H9 (cell line): ENCODE measurements at places on chromosomes 3 and 15. TPM values are rescaled to one million over a fixed set of nuclear protein-coding genes. Genes with fewer than 3 reads are reported as not detected.

KCNMB3 gene
- 1.6 and 1.9 TPM in 2 replicates for total RNA-seq

CCR9 gene
- not detected in 2 replicates for total RNA-seq

CHDH gene
- total RNA-seq: 8.2 and 11.0 TPM in 2 replicates

SERPINI2 gene
- 0.22 TPM in 1 of 2 replicates, not detected in the other for total RNA-seq

EIF4E3 gene
- 12.9 and 13.1 TPM in 2 replicates for total RNA-seq

PCNP gene
- total RNA-seq: 209 and 216 TPM in 2 replicates

PLSCR4 gene
- total RNA-seq: 1.1 and 1.2 TPM in 2 replicates

CNTN4 gene
- 1.6 TPM in 2 replicates for total RNA-seq

OR5AC2 gene
- total RNA-seq: not detected in 2 replicates

CAND2 gene
- total RNA-seq: 10.2 and 10.7 TPM in 2 replicates

SPINK8 gene
- not detected in 2 replicates for total RNA-seq

BSN gene
- total RNA-seq: 1.9 and 2.4 TPM in 2 replicates

IQCF5 gene
- total RNA-seq: not detected in 2 replicates

ACTRT3 gene
- 5.9 and 6.1 TPM in 2 replicates for total RNA-seq

ZNF385D gene
- total RNA-seq: 1.2 and 1.5 TPM in 2 replicates

FANCD2OS gene
- not detected in 2 replicates for total RNA-seq

SATB1 gene
- total RNA-seq: 23.4 and 30.7 TPM in 2 replicates

GOLGA8G gene
- total RNA-seq: not detected in 2 replicates

CAMKV gene
- total RNA-seq: 50.4 and 54.2 TPM in 2 replicates

KLHL40 gene
- not detected in 2 replicates for total RNA-seq

TF gene
- total RNA-seq: 0.09 and 0.18 TPM in 2 replicates

TMIE gene
- total RNA-seq: 0.63 and 0.66 TPM in 2 replicates

NDN gene
- total RNA-seq: 34.8 and 38.0 TPM in 2 replicates

PRR20G gene
- 0.26 and 0.35 TPM in 2 replicates for total RNA-seq

COPG1 gene
- 142 and 147 TPM in 2 replicates for total RNA-seq

ST8SIA2 gene
- 1.8 and 3.2 TPM in 2 replicates for total RNA-seq

EOMES gene
- 1.7 and 2.0 TPM in 2 replicates for total RNA-seq
